Stimulated activated CD8-positive, alpha-beta memory T cell treated with anti-CD3 and anti-CD28 coated beads, Interleukin-7, amount 100 ng/mL, for 24 hours (primary cell): ENCODE measurements at places on chromosomes 13 and 19.
A peak's percentile ranks its signal among the peaks of the same experiment; 100 is the strongest.

GRCh38 chr13:112567161-112567862, 20.6 kb downstream of the TUBGCP3 start:
- DNase-seq, result no peak

- no peak for DNase-seq
These were observed 574.8 kb downstream of the MYO16 start for GRCh38 chr13:109204252-109204651.

- no peak for DNase-seq
These were observed 1795.5 kb upstream of the PRR20A start for GRCh38 chr13:55345224-55345623.

- no peak for DNase-seq
These were observed 105.7 kb upstream of the IRS2 start for GRCh38 chr13:109892101-109892500.

- DNase-seq, result no peak
These were observed 20.0 kb downstream of the SIN3B start for GRCh38 chr19:16849168-16849567.

- no peak for DNase-seq
These were observed 146.9 kb upstream of the UFM1 start for GRCh38 chr13:38202740-38203139.

GRCh38 chr19:29006057-29006735, 206.8 kb downstream of the UQCRFS1 start:
- DNase-seq, result no peak

- DNase-seq, result no peak
These were observed 935 bp downstream of the ARID3A start for GRCh38 chr19:926589-927350.

- DNase-seq, result no peak
These were observed 4.7 kb upstream of the FLT1 start for GRCh38 chr13:28499609-28500008.

GRCh38 chr13:99307648-99308339, 595 bp upstream of the GPR183 start:
- DNase-seq, result peak; percentile 55

DNA sequence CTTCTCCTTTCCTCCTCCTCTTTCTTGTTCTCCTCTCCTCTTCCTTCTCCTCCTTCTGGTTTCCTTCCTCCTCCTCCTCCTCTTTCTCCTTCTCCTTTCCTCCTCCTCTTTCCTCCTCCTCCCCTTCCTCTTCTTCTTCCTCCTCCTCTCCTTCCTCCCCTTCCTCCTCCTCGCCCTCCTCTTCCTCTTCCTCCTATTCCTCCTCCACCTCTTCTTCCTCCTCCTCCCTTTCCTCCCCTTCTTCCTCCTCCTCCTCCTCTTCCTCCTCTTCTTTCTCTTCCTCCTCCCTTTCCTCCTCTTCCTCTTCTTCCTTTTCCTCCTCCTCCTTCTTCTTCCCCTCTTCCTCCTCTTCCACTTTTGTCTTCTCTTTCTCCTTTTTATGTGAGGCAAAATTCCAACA, 55.0 kb upstream of the ADGRE1 start:
- DNase-seq, result no peak

DNA sequence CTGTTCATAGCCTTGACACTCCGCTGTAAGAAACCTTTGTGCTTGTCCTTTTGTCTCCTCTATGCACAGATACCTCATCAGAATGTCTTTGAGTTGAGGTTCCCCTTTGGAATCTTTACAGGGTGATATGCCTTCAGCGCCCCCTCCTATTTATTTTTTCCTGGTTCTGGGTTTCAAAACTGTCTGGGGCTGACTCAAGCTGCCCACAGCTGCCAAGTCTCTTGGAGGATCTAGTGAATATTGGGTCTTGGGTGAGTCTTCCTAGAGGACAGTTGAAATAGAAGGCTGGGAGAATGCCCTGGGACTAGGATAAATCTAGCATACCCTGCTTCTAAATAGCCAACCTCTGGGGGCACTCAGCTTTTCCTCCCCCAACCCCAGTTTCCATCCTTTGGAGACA, 930 bp downstream of the ZNF136 start:
- DNase-seq, result no peak

DNA sequence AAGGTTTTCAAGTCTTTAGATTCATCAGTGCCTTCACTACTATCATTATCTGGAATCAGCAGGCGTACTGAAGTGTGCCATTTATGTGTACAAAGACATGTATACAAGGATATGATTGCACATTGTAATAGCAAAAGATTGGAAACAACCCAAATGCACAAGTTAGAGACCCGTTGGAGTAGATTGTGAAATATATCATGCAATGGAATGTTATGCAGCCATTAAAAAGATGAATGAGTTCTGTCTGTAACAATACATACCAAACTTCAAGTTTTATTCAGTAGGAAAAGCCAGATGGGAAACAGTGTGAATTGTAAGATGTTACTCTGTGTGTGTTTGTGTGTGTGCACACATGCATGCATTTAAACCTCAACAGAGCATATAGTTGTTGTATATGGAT, 97.9 kb downstream of the DGKH start:
- no peak for DNase-seq

DNA sequence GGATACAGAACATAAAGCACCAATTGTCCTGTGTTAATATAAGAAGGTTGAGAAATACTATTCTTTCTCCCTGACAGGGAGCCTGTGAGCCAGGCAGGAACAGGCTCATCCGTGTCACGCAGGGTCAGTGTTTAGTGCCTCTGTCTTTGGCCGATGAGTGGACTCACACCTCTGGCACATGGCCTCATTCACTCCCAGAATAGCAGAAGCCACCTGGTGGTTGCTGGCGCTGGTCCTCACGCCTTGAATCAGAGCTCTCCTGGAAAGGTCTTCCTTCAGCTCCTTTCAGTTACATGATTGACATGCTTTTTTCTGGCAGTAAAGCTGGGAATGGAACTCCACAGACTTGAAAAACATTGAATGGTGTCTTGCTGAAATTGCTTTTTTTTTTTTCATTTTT, 28.1 kb upstream of the SIAH3 start:
- DNase-seq, result no peak

DNA sequence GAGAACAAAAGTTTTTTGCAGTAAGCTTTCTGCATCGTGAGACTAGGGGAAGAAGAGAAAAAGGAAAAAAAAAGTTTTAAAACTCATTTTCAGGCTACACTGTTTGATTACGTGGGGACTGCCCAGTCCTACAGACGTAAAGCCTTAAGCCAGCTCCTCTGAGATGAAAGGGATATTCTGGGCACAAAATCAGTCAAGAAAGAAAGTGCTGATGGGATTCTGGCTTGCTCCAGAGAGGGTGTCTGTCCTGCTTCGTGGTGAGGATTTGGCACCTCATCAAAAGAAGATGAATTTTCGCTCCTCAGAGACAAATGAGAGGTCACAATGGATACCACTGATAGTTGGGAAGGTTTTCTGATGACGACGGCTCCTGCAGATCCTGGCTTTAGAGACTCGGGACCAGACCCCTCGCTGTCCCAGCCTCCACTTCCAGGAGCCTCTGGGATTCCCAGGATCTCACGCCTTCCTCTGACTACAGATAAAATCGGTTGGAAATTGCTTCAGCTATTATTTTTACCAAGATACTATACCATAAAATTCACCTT, 9.7 kb downstream of the TEX29 start:
- DNase-seq, result no peak

- no peak for DNase-seq
These were observed 75.3 kb upstream of the POMP start for GRCh38 chr13:28583651-28584091.
